ENCODE measurements at places on chromosomes 5 and 9.

- DNase-seq = no peak
Observed at GRCh38 chr5:145718956-145719355, 116.2 kb downstream of the PRELID2 start.

DNA sequence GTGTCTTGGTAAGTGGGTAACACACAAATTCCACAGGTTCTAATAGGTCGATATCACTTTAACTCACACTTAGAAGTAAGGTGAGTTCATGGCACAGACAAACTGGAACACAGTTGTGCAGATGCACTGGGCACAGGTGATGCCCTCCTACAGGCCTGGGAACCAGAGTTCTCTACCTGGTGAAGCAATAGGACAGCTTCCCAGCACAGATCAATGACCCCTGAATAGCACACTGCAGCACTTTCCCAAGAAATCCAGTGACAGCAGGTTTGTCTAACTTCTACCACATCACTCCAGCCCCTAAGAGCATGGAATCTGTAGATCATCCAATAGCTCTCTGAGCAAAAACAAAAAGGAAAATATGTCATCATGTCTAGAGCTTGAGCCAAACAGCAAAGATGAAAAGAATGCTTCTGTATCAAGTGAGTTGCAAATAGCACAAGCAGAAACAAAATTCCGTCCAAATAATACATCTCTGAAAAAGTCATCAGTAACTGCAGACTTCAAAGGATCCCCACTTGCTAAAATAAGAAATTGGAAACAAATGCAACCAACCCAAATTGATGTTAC lies 33.5 kb downstream of the MOCS2 start:
- DNase-seq = no peak

DNA sequence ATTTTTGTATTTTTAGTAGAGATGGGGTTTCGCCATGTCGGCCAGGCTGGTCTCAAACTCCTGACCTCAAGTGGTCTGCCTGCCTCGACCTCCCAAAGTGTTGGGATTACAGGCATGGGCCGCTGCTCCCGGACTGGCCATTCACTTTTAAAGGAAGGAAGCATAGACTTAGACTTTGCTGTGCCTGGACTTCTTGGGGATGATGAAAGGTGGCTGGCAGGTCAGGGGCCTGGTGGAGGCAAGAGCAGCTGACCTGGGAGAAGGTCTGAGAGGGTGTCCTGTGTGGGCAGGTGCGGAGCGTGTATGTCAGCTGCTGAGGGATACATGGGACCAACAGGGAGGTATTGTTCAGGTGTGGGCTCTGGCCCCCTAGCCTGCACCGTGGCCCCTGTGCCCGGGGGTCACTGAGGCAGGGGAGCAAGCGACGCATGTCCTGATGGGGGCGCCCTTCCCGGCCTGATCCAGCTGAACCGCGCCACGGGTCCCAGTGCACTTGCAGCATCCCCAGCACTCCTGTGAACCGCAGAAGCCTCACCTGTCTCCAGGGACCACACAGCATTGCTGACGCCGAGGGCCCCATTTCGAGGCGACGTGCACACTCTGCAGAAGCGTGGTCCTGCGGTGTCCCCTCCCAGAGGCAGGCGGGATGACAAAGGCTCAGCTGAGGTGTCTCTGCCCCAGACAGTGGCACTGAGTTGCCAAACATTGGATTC lies 23.1 kb downstream of the NDUFS6 start:
- no peak for DNase-seq

DNA sequence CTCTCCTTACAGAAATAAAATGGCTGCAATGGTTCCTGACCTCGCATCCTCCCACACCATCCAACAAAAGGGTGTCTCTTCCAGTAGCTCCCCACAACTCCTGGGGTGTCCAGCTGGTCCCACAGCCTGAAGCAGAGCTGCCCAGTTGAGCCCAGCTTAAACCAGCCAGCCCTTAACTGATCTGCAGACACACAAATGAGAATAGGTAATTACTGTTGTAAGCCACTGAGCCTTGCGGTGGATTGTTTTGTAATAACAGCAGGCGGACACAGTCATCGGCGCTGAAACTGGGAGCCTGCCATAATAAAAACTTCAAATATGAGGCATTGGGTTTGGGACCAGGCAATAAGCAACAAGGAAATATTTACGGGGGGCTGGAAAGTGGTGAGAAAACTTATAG lies 10.4 kb upstream of the ZBTB43 start:
- DNase-seq = no peak

- no peak for DNase-seq
Observed at GRCh38 chr9:3708751-3709150, 182.9 kb upstream of the RFX3 start.

DNA sequence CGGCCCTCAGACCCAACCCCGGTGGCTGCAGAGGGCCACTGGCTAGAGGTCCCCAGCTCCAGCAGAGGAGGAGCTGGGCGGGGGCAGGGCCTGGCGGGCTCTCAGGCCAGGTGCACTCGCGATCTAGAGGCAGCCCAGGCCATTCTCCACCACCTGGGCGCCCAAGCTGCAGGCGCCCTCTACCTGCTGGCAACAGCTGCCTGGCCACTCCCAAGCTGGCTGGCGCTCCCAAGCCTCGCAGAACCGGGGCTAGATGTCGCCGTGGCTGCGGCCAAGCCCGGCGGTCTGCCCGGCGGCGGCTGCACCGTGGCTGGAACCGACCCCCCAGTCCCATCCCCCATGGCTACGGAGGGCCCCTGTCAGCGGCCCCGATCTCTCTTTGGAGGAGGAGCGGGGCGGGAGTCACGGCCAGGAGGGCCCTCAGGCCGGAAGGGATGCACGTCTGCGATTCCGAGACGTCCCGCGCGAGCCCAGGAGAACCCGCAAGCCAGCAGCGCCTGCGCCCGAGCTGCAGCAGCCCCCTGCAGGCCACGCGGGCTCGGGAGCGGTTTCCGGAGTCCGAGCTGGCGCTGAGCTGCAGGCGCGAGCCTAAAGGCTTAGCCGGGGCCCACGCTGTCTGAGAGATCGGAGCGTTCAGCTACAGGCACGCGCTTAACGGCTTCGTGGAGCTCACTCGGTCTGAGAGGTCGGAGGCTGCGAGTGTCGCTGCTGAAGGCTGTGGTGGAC lies 44.3 kb upstream of the BICD2 start:
- DNase-seq = peak; percentile 22

DNA sequence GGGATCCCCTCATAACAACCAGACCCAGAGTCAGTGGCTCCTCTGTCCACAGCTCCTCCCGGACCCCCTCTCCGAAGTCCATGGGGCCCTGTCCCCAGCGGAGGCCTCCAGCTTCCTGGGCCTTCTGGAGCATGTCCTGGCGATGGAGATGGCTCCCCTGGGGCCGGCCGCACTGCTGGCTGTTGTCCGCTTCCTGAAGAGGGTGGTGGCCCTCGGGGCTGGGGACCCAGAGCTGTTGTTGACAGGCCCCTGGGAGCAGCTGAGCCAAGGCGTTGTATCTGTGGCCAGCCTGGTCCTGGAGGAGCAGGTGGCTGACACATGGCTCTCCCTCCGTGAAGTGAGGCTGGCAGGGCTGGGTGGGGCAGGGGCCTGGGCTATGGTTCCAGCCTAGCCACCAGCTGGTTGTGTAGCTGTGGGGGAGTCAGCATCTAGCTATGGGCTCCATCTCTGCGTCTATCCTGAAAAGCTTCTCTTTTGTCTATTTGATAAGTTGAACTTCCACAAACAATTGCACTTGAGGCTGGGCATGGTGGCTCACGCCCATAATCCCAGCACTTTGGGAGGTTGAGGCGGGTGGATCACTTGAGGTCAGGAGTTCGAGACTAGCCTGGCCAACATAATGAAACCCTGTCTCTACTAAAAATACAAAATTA lies 4.7 kb downstream of the ADGRD2 start:
- DNase-seq = no peak

DNA sequence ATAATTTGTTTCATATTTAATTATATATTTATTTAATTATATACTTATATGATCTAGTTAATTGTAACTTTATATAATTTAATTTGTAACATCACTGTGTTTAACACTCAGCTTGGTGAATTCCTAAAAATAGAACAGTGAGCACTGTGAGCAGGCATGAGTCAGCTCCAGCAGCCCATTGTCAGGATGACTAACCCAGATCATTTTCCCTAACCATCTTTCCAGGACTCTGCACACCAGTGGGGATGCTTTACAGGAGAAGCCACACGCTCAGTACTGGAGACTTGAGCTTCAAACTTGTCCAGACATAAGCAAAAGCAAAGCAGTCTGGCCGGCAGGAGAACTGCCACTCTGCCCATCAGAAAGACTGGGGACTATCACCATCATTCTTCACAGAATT lies 446.2 kb upstream of the TRPC7 start:
- DNase-seq = no peak

- DNase-seq = peak; percentile 7
Observed at GRCh38 chr5:59810041-59810440, 83.5 kb downstream of the PDE4D start.

GRCh38 chr5:114308017-114308416 lies 53.9 kb upstream of the KCNN2 start:
- DNase-seq = no peak

DNA sequence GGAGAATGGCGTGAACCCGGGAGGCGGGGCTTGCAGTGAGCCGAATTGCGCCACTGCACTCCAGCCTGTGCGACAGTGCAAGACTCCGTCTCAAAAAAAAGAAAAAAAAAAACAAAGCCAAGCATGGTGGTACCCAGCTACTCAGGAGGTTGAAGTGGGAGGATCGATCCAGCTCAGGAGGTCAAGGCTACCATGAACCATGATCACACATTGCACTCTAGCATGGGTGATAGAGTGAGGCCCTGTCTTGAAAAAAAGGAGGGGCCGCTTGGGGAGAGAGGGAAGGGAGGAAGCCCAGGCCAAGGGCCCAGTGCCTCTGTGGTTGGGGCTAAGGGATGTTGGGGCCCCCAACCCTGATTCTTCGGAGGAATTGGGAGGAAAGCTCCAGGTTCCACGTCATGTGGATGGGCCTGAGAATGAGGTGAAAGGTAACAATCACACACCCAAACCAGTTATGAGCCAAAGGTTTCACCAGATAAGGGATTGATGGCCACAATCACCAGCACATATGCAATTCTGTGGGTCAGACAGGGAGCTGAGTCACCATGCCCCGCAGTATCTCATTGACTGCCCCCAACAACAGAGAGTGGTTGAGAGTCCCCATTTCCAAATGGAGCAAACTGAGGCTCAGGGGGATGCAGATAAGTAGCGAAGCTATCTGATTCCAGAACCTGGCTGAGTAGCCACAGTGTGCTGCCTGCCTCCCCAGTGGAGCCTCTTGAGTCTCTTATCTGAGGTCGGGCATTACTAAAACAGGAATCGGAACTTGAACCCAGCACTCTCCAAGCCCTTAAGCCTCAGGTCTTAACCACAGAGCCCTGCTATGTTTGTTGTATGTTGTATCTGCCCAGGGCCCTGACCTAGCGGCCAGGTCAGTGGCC lies 20.5 kb downstream of the SWI5 start:
- DNase-seq = no peak

- peak; percentile 82 for DNase-seq
Observed at GRCh38 chr9:120915854-120916470, 10.6 kb downstream of the TRAF1 start.

DNA sequence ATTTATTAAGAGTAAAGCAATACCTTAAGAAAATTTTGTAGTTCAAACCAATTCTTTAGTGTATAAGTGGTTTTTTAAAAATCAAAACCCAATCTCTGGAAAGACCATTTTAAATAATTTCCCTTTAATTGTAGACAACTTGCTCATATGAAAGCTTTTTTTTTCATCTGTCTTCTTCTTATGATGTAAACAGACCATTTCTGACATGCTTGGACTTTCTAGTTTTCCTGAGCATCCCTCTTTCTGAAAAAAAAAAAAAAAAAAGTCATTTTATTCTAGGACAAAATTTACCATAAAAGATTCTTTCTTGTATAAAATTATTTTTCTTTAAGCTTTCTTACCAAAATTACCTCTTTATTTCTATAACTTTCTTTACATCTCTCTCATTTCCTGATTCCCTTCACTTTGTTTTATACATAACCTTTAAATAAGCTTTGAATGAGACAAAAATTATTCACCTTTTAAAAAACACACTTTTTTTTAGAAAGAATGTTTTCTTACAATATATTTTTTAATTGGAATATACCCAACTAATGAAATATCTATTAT lies 67.5 kb downstream of the COL15A1 start:
- DNase-seq = no peak

GRCh38 chr9:96524045-96524444 lies 74.1 kb downstream of the HABP4 start:
- no peak for DNase-seq

- no peak for DNase-seq
Observed at GRCh38 chr5:9401786-9402472, 143.9 kb downstream of the SEMA5A start.

DNA sequence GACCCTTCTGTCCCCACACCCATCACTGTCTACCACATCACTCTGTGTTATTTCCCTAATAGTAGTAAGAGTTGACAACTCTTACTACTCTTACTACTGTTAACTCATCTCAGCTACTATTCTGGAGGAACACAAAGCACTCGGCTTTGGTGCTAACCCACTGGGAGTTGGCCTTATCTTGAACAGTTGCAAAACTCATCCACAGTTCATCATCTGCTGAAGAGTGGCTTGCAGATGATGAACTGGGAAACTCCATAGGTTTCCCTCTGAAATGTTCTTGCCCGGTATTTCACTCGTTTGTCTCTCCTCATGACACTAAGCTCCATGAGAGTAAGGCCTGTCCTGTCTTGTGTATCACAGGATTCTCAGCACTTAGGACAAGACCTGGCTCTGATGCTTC lies 221.4 kb downstream of the NR3C1 start:
- DNase-seq = no peak

DNA sequence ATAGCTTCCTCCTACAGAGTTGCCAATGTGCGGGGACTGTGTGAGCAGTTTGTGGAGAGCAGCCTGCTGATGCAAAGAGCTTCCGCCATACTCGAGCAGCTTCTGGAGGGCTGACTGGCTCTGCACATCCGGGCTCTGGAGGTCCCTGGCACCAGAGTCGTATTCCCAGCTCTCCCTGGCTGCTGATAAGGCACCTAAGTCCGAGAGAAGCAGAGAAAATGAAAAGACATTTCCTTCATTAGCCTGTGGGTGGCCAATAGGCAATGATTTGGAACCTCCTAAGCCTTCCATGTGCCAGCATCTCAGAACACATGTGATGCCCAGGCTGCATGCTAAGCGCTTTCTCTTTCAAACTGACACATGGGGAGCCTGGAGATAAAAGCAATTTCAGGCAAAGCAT lies 94.3 kb downstream of the TSSK1B start:
- DNase-seq = no peak

DNA sequence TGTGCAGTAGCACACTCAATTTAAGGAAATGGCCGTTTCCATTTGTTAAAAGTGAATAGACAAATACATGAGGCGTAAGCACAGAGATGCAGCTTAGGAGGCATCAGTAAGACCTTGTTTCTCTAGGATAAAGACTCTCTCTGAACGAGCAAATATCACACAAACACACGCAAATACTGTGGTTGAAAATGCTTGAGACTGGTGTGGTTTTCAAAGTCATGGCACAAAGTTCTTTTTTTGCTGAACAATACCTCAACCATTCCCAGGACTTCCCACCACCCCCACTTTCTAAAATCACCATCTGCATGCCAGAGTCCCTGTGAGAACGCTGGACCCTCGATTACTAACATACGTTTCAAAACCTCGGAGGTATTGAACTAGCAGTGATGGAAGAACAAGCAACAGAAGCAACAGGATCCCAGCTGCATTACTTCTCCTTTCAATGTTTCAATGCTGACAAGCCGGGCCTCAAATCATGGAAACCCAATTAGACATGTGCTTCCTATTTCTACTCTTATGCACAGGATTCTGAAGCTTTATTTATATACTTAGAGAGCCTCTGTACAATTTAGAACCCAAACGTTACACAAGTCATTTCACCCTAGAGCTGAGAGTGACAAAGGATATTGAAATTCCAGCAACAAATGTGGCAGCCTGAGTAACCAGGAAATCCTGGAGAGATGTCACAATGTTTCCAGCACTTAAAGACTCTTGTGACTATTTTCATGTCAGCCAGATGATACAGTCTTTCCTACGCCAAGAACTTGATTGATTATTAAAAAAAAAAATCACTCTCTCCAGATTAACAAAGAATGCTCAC lies 63.9 kb downstream of the CDC14B start:
- no peak for DNase-seq
